ENCODE measurements at places on chromosomes 16 and 17.
A peak's percentile ranks its signal among the peaks of the same experiment; 100 is the strongest.

GRCh38 chr17:10807704-10808128 is 3.8 kb upstream of the TMEM238L start:
- no peak for DNase-seq
- no peaks in the 10 kb centered on the region for H3K4me1 ChIP-seq
- no peaks in the 10 kb centered on the region for H3K36me3 ChIP-seq
- H3K4me3 ChIP-seq: no peak overlapping the region
- no peaks in the 10 kb centered on the region for H3K27me3 ChIP-seq
- H3K27ac ChIP-seq: no peak overlapping the region

GRCh38 chr17:73157521-73157890 is 7.3 kb upstream of the SSTR2 start:
- DNase-seq: no peak
- H3K36me3 ChIP-seq: no peaks in the 10 kb centered on the region
- H3K4me1 ChIP-seq: peaks cover 17% of the 10 kb centered on the region
- H3K4me3 ChIP-seq: no peak overlapping the region
- peaks cover 8% of the 10 kb centered on the region for H3K27me3 ChIP-seq

DNA sequence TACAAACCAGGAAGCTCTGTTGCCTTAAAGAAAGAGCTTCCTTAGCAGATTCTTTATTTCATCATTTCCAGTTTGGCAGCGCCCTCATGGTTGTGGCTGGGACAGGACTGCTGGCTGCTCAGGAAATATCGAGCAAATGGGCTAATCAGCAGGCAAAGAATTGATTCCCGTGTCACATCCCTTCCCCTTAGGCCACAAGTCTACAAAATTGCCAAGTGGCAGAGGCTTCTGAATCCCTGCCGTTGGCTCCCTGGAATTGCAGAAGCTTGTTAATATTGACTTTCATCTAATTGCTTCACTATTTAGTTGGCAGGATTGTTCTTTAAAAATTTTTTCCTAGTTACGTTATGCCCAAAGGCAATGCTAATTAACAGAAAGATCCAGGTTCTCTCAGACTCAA is 456.3 kb upstream of the ERCC4 start:
- no peaks in the 10 kb centered on the region for H3K4me1 ChIP-seq
- DNase-seq: no peak
- H3K36me3 ChIP-seq: no peaks in the 10 kb centered on the region
- H3K27me3 ChIP-seq: no peaks in the 10 kb centered on the region
- H3K4me3 ChIP-seq: no peak overlapping the region

- H3K4me1 ChIP-seq: peaks cover 77% of the 10 kb centered on the region
- no peak overlapping the region for H3K4me3 ChIP-seq
- peak; percentile 54 for DNase-seq
- H3K36me3 ChIP-seq: peaks cover 18% of the 10 kb centered on the region
- H3K27me3 ChIP-seq: no peaks in the 10 kb centered on the region
- peak overlapping the region; percentile 41 for H3K27ac ChIP-seq
Measured at GRCh38 chr17:42188749-42189650, 3.7 kb upstream of the HCRT start.

DNA sequence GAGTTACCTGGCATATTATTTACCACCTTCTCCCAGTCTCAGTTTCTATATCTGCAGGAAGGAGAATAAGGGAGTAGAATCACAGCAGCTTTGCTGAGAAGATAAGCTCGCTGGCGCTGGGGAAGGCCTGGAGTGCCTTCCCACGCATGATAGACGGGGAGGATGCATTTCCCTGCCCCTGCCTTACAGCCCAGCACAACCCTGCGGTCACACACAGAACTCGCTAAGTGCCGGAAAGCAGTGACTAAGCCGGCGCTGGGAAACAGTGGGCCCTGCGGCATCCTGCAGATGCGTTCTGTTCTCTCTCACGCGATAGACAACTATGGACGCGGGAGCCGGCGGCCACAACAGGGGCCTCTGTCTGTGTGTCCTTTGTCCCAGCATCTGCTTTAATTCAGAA is 4.8 kb downstream of the CA5A start:
- H3K27ac ChIP-seq: no peak overlapping the region
- H3K27me3 ChIP-seq: no peaks in the 10 kb centered on the region
- no peaks in the 10 kb centered on the region for H3K36me3 ChIP-seq
- H3K4me1 ChIP-seq: no peaks in the 10 kb centered on the region
- no peak overlapping the region for H3K4me3 ChIP-seq

- no peak for DNase-seq
- H3K27me3 ChIP-seq: no peaks in the 10 kb centered on the region
- peaks cover 23% of the 10 kb centered on the region for H3K36me3 ChIP-seq
- H3K27ac ChIP-seq: no peak overlapping the region
Measured at GRCh38 chr16:11134722-11135463, 121.1 kb downstream of the SOCS1 start.

- no peak for DNase-seq
- H3K4me1 ChIP-seq: no peaks in the 10 kb centered on the region
- H3K36me3 ChIP-seq: no peaks in the 10 kb centered on the region
- no peak overlapping the region for H3K4me3 ChIP-seq
Measured at GRCh38 chr16:67383284-67383683, 10.0 kb downstream of the TPPP3 start.

GRCh38 chr17:7703584-7704479 is 1.2 kb upstream of the EFNB3 start:
- H3K4me3 ChIP-seq: no peak overlapping the region
- no peak overlapping the region for H3K27ac ChIP-seq
- H3K27me3 ChIP-seq: peaks cover 25% of the 10 kb centered on the region
- peaks cover 29% of the 10 kb centered on the region for H3K36me3 ChIP-seq

DNA sequence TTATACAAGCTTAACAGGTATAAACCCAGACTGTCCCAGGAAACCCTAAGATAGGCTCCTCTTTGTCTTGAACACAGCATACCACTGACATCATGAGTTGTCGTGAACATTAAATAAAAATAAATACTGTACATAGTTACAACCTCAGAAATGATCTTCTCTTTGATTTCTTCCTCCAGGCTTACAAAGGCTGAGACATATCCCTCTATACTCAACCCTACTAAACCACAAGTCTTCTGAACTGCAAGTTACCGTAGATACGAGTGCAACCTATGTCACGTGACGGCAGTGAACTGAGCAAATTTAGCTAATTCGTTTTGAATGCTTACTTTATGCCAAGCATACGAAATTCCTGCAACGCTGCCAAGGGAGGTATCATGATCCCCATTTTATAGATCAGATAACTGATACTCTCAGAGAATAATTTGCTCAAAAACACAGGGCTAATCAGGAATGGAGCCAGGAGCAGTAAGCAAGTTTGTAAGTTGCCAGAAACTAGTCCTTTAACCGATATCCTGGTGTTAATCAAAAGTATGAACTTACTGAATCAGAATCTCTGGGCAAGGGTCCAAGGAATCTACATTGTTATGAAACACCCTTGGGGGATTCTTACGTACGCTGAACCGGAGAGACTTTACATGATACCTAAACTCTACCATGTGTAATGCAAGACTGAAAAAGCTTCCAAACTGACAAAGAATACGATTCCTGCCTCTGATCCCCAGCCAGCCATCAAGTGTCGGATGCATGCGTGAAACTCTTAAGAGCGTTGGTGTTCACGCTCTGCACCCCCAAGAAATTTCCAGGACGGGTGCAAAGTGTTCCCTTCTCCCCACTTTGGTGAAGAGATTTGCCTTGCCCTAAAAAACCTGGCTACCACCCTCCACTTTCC is 106.2 kb downstream of the XYLT1 start:
- DNase-seq: no peak
- no peak overlapping the region for H3K4me3 ChIP-seq
- peak overlapping the region; percentile 28 for H3K27ac ChIP-seq
- peaks cover 80% of the 10 kb centered on the region for H3K4me1 ChIP-seq

DNA sequence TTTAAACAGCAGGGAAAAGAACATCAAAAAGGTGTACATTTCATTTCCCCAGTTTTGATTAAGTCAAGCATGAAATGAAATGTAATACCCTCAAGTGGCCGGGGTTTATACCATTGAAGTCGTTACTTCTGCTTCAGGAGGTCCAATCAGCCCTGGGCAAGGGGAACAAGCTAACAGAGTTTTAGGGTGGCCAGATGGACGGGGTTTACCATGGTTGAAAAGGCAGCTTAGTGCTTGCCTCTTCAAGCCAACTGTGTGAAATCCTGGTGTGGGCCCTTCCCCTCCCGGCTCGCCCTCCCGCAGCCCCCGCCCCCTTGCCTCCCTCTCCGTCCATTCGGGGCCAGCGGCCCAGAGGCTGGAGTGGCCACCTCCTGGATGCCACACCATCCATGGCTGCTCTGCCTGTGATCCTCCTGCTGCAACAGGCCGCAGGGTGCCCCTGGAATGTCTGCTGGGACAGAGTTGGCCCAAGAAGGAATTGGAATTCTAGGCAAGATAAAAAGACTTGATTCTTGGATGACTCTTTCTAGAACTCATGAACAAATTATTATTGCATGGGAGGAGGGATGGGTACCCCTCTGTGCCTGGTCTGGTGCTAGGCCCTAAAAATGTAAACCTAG is 296.2 kb upstream of the IRX3 start:
- H3K36me3 ChIP-seq: no peaks in the 10 kb centered on the region
- no peak for DNase-seq
- no peak overlapping the region for H3K4me3 ChIP-seq
- H3K27me3 ChIP-seq: peaks cover 1% of the 10 kb centered on the region
- no peak overlapping the region for H3K27ac ChIP-seq

GRCh38 chr16:73317321-73317857 is 269.5 kb upstream of the ZFHX3 start:
- no peaks in the 10 kb centered on the region for H3K27me3 ChIP-seq
- no peak overlapping the region for H3K4me3 ChIP-seq
- H3K4me1 ChIP-seq: no peaks in the 10 kb centered on the region
- H3K36me3 ChIP-seq: no peaks in the 10 kb centered on the region

DNA sequence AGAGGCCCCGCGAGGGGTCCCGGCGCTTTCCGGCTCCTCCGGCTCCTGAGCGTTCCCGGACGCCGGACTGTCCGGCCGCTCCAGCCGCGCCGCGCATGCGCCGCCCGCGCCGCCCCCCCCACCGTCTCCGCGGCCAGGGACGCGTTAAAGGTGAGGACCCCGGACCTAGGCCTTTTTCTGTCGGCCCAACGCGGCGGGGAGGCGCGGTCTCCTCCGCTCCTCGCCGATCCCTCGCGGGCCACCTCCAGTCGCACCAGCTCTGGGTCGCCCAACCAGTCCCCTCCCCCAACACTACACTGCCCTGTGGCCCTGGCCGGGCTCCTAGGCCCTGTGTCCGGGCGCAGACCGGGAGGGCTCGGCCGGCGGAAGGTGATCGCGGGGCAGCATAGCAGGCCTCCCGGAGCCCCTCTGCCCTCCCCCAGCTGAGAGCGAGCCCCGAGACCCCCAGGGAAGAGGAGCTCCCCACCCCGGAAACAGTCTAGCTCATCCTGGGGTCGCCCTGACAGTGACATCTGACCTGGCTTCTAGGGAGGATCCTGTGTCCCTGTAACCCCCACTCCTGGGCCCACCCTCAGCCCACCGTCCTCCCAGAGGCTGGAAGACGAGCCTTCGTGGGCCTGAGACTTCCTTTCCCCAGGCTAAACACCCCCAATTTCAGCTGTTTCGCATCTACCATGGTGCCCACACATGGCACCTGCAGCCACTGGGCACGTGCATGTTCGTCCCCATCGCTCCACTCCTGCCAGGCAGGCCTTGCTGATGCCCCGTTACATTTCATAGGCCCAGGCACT is 14.7 kb upstream of the BCAR1 start:
- peak; percentile 14 for DNase-seq
- no peaks in the 10 kb centered on the region for H3K36me3 ChIP-seq
- peak overlapping the region; percentile 64 for H3K4me3 ChIP-seq
- peaks cover 27% of the 10 kb centered on the region for H3K27me3 ChIP-seq

DNA sequence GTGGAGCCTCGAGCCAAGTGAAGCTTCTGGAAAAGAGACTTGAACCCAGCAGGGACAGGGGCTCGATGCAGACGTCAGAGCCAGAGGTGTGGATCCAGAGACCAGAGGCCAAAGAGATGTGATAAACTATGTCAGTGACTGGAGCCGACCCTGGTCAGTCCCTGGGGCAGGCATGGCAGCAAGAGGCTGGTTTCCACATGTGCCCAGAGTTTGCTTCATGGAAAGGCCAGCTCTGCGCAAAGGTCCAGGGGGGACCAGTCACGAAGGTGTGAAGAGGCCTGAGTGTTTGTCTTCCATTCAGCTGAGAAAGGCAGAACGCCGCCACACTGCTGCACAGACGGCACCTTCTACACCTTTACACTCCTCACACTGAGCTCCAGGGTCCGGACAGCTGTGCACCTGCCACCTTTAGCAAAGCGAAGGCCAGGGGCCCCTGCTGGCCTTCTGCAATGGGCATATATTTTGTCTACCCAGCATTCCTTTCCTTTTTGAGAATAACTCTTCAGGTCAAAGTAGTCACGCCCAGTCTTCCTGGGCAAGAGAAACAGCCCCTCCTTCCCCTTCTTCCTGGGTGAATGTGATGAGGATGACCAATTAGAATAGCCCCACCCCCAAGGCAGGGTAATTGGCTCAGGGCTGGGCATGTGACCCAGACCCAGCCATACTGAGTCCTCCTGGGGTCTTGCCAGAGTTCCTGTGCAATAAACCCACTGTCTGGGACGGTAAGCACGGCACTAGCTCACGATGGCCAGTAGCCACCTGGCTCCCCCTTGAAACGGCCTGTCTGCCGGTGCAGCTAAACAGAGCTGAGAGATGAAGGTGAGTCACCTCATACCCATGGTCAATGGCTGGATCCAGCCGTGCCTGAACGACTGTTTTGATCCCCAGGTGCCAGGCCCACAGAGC is 2.3 kb upstream of the RPH3AL start:
- peaks cover 34% of the 10 kb centered on the region for H3K4me1 ChIP-seq
- no peak overlapping the region for H3K27ac ChIP-seq
- H3K36me3 ChIP-seq: no peaks in the 10 kb centered on the region
- no peak for DNase-seq
- no peaks in the 10 kb centered on the region for H3K27me3 ChIP-seq
- no peak overlapping the region for H3K4me3 ChIP-seq

DNA sequence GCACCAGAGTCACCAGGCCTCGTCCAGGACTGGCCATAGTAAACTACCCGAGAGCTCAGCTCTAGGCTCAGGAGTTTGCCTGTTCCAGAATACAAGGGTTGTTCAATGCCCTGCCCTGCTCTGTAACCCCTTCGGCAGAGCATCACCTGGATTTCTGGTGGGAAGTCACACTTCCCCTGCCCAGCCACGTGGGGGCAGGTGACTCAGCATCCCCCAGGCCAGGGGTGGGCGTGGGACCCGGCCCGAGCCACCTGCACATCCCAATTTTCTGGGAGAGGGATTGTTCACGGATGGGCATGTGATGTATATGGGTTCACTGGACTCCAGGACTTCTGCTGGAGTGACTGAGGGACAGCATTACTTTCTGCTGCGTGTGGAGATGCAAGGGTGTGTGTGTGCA is 25.8 kb downstream of the COX4I1 start:
- H3K27me3 ChIP-seq: no peaks in the 10 kb centered on the region
- H3K4me1 ChIP-seq: peaks cover 39% of the 10 kb centered on the region
- H3K36me3 ChIP-seq: no peaks in the 10 kb centered on the region
- H3K27ac ChIP-seq: peak overlapping the region; percentile 1
- no peak for DNase-seq
- H3K4me3 ChIP-seq: no peak overlapping the region
